T1000 (cell line): ENCODE measurements at places on chromosomes 13 and 19.
A peak's percentile ranks its signal among the peaks of the same experiment; 100 is the strongest.

DNA sequence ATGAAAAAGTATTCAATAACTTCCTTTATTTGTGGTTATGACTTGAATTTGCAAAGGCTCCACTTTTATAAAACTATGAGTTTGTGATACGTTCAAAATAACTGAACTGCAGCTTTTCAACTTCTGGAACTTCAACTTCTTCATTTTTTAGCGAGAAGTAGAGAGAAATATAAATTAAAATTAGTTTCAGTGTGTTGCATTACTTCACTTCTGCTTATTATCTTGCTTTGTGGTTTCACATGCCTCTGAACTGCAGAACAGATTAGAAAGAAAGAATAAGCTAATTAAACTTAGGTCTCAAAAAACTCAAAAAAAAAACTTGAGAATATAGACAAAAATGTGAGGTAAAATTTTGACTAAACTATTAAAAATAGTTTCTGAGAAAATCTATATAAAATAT, 1073.4 kb downstream of the PCDH17 start:
- DNase-seq, result no peak

GRCh38 chr19:6728346-6728745, 7.9 kb upstream of the C3 start:
- DNase-seq, result no peak

DNA sequence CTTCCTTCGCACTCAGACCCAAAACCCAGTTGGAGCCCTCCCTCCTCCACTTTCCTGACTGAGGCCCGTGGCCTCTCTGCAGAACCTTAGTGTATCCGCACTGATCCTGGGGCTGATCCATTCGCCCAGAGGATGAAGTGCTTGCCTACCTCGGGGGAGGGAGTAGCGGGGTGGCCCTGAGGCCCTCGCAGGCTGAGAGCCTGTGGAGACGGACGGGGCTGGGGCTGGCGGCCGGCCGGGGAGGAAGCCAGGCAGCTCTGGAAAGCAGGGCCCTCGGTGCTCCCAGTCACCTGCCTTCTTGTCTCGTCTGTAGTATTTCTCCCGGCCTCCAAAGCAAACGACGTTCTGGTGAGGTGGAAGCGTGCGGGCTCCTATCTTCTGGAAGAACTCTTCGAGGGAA, 1.3 kb downstream of the PROZ start:
- DNase-seq, result no peak

DNA sequence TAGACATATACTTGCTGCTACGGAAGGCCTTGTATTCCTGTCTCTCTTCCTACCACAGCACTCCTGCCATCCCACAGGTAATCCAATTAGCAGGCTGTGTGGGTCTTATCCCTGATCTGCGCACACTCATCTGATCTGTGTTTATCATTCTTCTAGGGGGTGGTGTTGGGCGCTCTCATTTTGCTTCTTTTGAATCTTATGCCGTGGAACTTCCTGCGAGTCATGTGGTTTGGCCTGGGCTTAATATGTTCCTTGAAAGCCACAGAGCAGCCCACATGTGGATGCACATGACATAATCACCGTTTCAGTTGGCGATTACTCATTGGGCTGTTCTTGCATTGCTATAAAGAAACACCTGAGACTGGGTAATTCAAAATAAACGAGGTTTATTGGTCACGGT, 7.5 kb downstream of the RASA3 start:
- DNase-seq, result no peak

GRCh38 chr13:33678906-33679657, 138.9 kb upstream of the RFC3 start:
- DNase-seq, result no peak

- DNase-seq, result no peak
Measured at GRCh38 chr13:40207001-40207478, 459.4 kb downstream of the FOXO1 start.

- peak; percentile 41 for DNase-seq
Measured at GRCh38 chr19:13781547-13781946, 7.3 kb downstream of the C19orf53 start.

- DNase-seq, result no peak
Measured at GRCh38 chr13:52896827-52897659, 48.6 kb upstream of the PCDH8 start.

DNA sequence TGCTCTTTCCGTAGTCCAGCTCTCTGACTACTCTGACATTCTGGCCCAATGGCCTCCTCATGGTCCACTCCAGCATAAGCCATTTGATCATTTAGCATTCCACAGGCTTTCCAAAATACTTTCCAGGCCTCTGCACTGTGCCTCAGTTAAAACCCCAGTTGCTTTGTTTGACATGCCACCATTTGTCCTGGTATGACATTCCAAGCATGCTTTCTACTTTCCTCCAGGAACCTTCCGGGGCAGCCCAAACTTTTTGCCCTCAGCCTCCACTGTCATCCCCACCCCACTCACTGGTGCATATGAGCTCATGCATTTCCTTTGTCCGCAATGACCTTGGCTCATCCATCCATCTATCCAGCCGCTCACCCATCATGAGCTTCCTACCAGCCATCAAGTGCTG, 41.8 kb upstream of the WASF3 start:
- DNase-seq, result no peak

DNA sequence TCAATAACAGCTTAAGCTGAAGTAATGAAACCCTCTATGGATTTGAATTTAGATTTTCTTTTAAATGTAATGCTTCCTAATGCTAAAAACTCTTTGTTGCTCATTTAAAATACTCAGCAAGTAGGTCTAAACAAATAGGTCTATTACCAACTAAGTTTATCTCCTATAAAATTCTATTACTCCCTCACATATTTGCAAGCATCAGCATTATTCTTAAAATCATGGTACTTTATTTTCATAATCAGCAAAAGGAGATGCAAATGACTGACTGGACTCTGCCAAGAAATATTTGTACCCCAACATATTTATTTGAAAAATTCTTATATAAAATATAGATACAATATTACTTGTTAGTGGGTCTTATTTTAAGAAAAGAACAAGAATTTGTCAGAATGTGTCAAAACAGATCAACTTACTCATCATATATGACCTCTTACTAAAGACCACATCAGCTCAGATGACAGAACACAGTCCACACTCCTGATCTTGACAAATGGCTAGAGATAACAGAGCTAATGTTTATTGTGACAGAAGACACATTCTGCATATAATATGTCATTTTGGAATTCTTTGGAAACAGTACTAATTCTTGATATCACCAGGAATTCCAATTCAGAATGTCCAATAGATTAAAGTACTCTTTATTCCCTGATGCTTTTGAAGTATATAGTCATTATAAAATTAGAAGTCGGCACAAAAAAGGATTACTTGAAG, 704.6 kb upstream of the PCDH9 start:
- DNase-seq, result no peak

GRCh38 chr13:50911081-50911631, 1.6 kb downstream of the RNASEH2B start:
- no peak for DNase-seq
